Lung (tissue), 17 donors: ENCODE measurements at places on chromosomes 1 and 21. TPM values are rescaled to one million over a fixed set of nuclear protein-coding genes. Genes with fewer than 3 reads are reported as not detected.

Gene TMEM54
- 44.5 TPM for total RNA-seq

Gene UBE2G2
- total RNA-seq: 93.2 TPM

Gene LEFTY1
- 0.40 TPM for total RNA-seq

Gene VANGL2
- 13.9 TPM for total RNA-seq

Gene CD5L
- total RNA-seq: 6.1 TPM

Gene CATSPERE
- 2.0 TPM for total RNA-seq

Gene TNFRSF14
- total RNA-seq: 127 TPM

Gene CNR2
- total RNA-seq: 0.09 TPM

Gene FCAMR
- total RNA-seq: 0.40 TPM

Gene ZNF648
- 0.20 TPM for total RNA-seq

Gene SH2D1B
- total RNA-seq: 1.5 TPM

GRCh38 chr1:231446138-231446537 lies 24.1 kb upstream of the EGLN1 start:
- DNase-seq: no peak

GRCh38 chr21:45472445-45473365 lies 67.7 kb downstream of the COL18A1 start:
- no peak for DNase-seq

GRCh38 chr1:95956215-95956614 lies 722.2 kb downstream of the RWDD3 start:
- DNase-seq: no peak

DNA sequence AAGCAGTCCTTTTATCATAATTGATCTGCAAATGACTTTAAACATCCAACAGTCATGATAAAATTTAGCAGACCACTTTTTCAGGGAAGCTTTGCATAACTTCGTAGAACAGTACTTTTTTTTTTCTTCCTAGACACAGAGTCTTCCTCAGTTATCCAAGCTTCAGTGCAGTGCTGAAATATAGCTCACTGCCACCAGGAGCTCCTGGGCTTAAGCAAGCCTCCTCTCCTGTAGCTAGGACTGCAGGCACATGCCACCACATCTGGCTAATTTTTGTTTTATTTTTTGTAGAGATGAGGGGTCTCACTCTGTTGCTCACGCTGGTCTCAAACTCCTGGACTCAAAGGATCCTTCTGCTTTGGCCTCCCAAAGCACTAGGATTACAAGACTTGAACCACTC lies 3.8 kb downstream of the F13B start:
- DNase-seq: no peak

DNA sequence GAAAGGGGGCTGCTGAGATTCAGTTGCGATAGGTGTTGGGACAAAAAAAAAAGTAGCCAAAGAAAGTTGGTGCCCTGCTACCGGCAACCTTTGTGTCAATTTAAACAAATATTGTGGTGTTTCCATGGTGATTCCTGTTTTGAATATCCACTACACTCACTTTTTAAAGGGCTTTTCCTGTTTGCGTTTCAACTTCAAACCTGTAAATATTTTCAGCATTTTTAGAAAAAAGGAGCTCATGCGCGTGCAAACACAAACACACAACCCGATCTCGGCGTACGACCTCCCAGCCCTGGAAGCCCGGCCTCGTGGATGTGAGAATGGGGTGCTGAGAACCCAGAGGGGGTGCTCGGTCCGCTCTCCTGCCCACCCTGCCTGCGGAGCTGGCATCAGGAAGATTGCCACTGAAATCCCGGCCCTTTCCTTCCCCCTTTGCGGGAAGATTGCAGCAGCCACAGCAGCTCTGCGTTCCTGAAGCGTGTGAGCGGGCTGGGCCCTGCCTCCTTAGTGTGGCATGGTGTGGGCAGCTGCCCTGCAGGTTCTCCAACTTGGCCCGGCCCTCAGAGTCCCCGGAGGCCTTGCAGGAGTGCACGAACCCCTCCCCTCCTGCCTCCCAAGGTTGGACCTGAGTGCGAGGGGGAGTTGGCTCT lies 34.8 kb downstream of the CASZ1 start:
- DNase-seq: peak; percentile 40

- DNase-seq: no peak
These were observed 36.0 kb downstream of the NUAK2 start for GRCh38 chr1:205285381-205286101.

GRCh38 chr1:53899206-53899628 lies 5.2 kb downstream of the DIO1 start:
- peak; percentile 56 for DNase-seq

- no peak for DNase-seq
These were observed 51.4 kb downstream of the PTBP2 start for GRCh38 chr1:96772972-96773371.

- peak; percentile 70 for DNase-seq
These were observed 84.1 kb upstream of the C21orf91 start for GRCh38 chr21:17903029-17903806.
